ENCODE measurements at places on chromosomes 7 and 10.

DNA sequence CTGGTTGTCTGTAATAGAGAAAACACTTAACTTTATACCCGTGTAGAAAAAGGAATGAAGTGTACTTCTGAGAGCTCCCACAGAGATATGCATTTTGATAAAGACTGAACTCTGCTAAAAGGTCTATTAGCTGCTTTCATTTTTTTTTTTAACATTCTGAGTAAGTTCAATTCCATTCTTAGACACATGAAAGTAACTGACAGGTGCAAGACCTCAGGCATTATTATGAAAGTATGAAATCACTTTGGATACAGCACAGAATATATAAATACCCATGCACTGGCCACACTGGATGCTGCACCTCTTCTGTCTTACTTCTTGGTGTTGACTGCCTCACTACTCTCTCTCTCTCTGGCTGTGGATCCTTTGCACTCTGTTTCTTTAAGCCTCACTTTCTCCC, 46.2 kb downstream of the VWDE start:
- DNase-seq, result peak; percentile 12

GRCh38 chr7:107944411-107945169, 53.6 kb downstream of the DLD start:
- DNase-seq, result no peak

DNA sequence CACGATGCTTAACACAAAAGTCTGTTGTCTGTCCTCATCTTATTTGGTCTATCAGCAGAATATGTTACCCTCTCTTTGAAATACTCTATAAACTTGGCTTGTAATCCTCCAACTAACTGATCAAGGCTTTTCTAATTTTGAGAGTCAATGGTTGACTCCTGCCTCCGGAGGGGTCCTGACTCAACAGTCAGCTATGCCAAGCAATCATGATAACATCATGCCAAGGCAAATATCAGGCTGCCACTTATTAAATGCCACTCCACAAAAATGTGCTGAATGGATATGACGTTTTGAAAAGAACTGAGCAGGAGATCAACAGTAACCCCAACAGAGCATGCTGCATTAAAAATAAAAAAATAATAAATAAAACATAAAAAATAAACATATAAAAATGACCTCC, 116.1 kb downstream of the PARD3 start:
- DNase-seq, result no peak

DNA sequence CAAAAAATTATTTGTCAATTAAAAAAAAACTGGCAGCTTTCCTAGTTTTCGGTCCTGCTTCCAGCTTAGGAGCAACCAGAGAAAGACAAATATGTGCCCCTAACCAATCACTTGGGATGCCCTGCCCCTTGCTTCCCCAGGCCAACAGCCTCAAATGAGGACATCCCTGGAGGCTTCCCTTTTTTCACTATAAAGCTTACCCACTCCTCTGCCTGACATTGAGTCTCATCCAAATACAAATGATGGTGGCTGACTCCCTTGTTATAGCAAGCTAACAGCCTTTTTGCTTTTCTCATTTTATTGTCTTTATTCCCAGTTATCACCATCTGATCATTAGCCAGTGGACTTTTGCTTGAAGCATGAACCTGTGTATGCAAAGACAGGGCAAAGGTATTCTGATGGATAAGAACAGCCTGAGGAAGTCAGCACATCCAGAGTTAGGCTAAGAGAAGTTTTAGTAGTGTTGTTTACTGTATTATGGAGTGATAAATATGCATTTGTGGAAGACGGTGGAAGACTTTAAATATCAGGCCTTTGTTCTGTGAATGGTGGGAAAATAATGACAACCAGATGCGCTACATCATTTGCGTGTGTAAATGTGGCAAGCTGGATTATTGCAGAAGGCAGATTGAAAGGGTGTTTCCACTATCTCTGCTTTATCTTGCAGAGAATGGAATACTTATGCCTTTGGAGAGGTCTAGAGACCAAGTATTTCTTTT, 1.7 kb upstream of the CCM2 start:
- DNase-seq, result no peak

DNA sequence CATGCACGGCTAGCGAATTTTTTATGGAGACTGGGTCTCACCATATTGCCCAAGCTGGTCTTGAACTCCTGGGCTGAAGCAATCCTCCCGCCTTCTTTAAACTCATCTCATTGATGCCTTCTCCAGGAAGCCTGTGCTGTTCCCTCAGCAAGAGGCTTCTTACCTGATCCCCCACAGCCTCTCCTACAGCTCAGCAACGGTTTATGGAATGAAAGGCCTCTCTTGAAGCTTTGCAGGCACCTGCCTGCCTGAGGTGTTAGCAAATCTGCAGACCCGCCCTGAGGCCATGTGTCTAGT, 468 bp upstream of the TRIM56 start:
- DNase-seq, result no peak

DNA sequence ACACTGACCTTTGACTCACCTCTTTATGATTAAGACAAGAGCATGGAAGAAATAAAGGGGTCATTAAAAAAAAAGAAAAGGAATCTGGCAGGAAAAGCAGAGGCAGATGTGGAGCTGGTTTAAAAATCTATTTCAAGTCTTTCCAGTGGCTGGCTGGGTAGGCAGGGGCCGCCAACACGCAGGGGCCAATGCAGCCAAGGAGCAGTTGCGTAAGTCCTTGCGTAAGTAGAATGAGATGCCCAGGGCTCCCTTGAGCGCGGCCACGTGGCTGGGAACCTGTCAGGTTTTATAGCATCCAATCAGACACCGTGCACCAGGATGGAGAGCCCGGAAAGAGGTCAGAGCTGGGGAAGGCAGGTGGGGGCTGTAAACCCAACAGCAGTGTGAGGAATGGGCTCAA, 123.8 kb upstream of the INSYN2A start:
- no peak for DNase-seq

DNA sequence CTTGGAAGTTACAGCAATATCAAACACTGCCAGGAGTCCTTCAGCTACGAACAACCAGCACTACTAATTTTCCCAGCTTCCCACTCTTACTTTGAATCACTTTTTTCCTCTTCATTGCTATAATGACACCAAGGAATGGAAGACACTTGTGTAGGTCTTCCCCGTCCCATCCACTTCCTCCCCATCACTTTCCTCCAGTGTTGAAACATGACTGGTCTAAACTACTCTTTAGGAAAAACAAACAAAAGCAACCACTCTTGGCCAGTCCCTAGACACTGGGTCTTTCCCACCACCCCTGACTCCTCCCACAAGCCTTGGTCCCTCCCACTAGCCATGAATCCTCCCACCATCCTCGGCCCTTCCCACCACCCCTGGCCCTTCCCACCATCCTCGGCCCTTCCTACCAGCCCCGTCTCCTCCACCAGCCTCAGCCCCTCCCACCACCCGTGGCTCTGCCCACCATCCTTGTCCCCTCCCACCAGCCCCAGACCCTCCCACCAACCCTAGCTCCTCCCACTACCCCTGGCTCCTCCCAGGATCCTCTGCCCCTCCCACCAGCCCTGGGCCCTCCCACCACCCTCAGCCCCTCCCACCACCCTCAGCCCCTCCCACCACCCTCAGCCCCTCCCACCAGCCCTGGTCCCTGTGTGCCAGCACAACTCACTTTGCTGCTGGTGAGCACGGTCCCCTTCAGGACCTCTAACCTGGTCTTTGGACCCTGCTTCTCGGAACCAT, 68.5 kb downstream of the CXCL12 start:
- no peak for DNase-seq

DNA sequence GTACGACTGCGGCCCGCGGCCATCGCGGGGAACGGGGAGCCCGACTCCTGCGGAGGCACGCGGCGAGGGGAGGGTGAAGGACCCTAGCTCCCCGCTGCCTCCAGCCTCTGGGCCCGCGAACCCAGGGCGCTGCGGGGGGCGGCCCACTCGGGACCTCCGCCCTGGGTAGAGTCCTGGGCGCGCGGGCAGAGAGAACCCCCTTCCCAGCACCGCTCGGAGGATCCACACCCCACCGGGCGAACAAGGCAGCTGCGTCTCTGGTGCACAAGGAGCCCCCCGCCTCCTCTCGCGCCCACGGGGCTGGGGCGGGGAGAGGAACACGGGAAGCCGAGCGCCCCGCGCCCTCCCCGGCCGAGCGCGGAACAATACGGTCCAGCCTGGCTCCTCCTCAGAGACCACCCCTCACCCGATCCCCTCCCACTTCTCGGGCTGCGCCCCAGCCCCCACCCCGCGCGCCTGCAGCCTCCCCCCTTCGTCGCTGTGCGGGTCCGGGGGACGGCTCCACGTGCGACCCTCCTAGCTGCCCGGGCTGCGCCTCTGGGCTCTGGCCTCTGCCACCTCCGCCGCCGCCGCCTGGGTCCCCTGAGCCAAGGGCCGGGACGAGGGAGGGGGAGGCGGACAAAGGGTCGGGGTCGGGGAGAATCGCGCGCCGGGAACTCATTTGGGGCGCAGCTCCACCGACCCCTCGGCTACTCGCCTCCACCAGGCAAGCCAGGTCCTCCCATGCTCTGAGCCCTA, at the start of gene WDR86:
TSS of gene WDR86 (minus strand) at position 372 of the 738 bp plus-strand sequence. CDS start 449 bp downstream, outside the sequence.
- no peak for DNase-seq

DNA sequence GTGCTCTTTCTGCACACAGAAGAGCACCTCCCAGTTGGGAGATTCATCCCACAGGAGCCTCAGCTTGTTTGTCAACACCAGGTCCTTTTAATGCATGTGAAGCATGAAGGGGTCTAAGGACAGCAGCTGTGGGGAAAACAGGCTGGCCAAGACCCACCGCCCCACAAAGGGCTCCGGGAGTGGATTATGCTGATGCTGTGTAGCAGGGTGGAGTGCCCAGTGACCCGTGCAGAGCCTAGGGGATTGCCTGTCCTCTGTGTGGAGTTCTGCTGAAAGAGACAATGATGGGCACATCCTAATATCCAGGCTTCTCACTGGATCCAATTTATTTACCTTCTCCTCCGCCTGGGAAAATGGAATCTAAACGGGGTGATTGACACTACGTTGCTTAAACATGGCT, 74.0 kb downstream of the PIP4K2A start:
- DNase-seq, result no peak

DNA sequence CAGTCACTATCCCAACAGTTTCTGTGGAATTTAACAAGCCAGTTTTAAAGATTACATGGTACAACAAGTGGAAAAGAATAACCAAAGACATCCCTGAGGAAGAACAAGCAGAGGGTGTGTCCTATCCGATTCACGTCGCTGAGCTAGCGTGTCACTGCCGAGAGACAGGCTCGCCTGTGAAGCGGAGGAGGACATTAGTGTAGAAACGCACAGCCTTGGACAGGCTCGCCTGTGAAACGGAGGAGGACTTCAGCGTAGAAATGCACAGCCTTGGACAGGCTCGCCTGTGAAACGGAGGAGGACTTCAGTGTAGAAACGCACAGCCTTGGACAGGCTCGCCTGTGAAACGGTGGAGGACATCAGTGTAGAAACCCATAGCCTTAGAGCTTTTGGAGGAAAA, 52.7 kb upstream of the INPP5A start:
- DNase-seq, result no peak

- peak; percentile 29 for DNase-seq
Measured at GRCh38 chr7:137454246-137454724, 110.8 kb upstream of the PTN start.

DNA sequence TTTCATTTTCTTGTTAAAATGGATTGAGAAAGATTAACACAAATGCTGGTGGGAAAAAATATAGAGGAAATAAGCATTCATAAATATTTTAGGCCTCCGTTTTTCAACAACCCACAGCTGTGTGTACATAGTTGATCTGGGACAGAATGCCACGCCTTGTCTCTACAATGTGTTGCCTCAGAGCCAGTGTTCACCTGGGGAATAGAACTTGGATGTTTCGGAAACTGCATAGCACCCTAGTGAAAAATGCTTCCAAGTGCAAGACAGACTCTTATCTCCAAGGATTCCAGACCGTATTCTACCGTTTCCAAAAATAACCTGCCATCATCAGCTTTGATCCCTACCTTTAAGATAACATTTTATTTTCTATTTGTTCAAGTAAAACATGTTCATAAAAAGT, 260.9 kb downstream of the SDK1 start:
- no peak for DNase-seq

- no peak for DNase-seq
Measured at GRCh38 chr10:12848439-12849173, 152.9 kb downstream of the CCDC3 start.

DNA sequence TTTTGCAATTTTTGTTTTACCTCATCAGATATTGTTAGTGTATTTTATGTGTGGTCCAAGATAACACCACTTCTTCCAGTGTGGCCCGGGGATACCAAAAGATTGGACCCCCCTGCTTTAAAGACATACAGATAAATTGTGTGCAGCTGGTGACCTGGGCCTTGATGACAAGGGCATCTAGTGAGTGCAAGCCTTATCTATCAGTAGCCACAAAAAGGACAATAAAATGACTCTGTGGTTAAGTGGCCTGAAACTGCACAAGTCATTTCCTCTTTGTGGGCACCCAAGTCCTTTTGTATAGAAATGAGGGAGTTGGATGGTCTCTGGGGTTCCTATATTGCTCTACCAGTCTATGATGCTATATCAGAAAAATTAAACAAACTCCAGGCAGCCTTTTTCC, 98.1 kb downstream of the PARD3 start:
- DNase-seq, result no peak

- peak; percentile 80 for DNase-seq
Measured at GRCh38 chr10:11782793-11783557, 40.2 kb upstream of the PROSER2 start.

- DNase-seq, result no peak
Measured at GRCh38 chr7:52365349-52365748, 670.1 kb upstream of the POM121L12 start.

- no peak for DNase-seq
Measured at GRCh38 chr7:111238886-111239285, 148.0 kb downstream of the LRRN3 start.

DNA sequence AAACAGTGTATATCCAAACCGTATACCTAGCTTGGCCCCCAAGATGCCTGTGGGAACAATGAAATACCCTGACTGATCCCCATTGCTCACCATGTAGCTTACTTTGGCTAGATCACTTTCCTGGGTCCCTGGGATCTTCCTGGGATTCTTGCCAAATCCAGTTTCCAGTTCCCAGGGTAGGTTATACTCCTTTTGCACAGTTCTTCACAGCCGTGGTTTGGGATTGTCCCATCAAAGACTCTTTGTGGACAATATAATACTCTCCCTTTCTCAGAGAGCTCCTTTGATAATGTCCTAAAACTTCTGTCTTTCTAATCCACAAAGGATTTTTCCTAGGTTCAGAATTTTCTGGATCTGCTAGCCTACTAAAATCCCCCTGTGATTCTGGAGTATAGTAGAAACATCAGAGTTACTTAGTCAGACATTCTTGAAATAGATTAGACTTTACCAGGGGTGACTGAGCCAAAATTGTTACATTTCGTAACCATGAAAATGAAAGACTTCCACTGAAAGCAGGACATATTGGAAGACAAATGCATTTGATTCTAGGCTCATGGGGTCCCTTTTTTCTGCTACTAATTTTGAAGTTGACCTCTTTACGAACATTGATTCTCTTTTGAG, 388.3 kb upstream of the ETV1 start:
- no peak for DNase-seq

GRCh38 chr10:31138026-31138553, 106.4 kb upstream of the ZNF438 start:
- no peak for DNase-seq

GRCh38 chr10:11235771-11236170, 218.1 kb downstream of the CELF2 start:
- no peak for DNase-seq

DNA sequence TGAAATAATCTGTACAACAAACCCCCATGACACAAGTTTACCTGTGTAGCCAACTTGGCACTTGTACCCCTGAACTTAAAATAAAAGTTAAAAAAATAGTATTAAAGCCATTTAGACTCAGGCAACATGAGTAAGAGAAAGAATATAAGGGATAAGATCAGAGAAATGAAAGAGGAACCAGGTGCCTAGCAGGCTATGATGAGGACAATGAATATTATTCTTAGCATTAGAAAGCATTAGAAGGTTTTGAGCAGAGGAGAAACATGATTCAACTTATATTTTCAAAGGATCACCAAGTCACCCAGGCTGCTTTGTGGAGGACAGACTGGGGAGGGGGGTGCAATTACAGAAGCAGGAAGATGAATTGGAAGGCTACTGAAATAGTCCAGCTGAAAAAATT, 48.1 kb upstream of the TES start:
- DNase-seq, result no peak

Measured in GM13977 (cell line).